Germinal center (tissue), 1 donor: ENCODE measurements at places on chromosomes 3 and 15.

DNA sequence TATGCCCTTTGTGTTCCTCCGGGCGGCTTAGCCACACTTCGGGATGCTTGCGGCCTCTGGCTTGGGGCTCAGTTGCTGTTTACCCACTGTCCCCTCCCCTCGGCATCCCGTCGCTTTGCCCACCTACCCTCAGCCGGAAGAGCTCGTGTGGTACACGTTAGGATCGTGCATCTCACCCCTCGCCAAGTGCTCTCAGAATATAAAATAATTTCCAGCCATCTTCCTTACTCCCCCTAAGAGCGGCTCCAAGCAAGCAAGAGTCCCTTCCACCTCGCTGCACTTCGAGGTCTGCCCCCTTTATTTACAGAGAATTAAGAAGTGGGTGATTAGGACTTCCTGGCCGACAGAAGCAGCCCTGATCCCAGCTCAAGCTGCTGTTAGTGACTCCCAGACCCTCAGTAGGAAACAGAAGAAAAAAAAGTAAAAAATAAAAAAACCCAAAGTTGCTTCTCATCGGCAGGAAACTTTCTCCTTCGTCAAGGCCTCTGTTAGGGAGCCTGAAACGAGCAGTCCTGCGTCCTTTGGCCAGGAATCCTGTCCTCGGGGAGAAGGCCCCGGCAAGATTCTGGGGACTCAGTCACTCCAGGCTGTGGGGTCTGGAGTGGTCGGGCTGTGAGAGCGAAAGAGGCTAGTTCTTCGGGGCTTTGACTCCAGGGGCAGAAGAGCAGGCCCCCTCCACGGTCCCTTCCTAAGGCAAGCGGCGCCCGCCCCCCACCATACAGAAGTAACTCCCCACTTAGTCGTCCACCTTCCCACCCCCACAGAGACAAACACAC is 3.0 kb downstream of the MEIS2 start:
- no peak for DNase-seq

GRCh38 chr15:93384886-93385285 is 295.9 kb upstream of the RGMA start:
- DNase-seq = no peak

- DNase-seq = no peak
Observed at GRCh38 chr15:74245342-74245931, 9.3 kb downstream of the CCDC33 start.

- DNase-seq = no peak
Observed at GRCh38 chr3:53137221-53137620, 7.0 kb upstream of the RFT1 start.

DNA sequence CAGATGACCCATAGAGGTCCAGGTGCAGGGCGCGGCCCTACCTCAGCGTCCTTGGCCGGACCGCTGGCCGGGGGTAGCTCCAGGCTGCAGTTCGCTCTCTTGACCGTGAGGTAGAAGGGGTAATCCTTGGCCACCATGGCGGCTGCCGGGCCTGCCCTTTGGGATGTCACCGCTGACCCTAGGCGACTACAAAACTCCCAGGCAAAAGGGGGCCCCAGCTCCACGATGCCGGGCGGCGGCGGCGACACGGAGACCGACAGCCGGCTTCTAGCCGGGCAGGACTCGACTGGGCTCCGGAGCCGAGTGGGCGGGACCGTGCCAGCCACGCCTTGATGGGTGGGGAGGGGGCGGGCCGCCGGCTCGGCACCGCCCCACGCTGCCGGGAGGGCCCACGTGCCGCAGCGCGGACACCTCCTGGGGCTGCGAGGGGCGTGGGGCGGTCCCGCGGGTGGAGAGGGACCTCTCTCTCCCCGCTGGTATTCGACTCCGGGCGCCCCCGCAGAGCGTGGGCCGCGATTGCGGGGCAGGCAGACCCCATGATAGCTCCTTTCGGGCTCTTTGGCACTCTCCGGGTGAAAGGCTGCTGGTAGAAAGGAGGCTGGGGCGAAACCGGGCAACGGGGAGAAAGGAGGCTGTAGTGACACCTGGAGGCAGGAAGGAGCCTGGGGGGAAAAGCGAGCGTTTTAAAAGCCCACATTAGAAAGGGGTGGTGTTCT is at the start of gene ARHGEF3:
TSS of gene ARHGEF3 (minus strand) at position 288 of the 716 bp plus-strand sequence. CDS start at position 137, 151 bp downstream.
- peak; percentile 94 for DNase-seq

- DNase-seq = no peak
Observed at GRCh38 chr15:39434163-39434562, 146.7 kb upstream of the THBS1 start.

GRCh38 chr3:61008153-61008997 is 242.9 kb downstream of the FHIT start:
- DNase-seq = no peak

DNA sequence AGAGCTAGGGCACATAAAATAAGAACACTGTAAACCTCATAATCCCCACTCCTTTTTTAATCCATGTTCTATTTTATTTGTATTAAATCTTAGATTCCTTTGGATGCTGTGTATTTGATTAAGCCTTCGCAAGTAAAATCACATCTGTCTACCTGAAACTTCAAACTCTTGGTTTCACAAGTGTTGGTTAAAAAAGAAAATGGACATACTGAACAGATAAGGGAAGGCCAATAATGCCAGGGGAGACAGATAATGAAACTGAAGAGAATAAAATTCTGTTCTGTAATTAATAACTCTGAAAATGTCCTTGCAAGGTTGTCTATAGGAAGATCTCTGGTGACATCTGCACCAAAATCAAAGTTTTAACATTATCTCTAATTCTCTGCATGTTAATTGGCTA is 114.2 kb downstream of the ULK4 start:
- no peak for DNase-seq

DNA sequence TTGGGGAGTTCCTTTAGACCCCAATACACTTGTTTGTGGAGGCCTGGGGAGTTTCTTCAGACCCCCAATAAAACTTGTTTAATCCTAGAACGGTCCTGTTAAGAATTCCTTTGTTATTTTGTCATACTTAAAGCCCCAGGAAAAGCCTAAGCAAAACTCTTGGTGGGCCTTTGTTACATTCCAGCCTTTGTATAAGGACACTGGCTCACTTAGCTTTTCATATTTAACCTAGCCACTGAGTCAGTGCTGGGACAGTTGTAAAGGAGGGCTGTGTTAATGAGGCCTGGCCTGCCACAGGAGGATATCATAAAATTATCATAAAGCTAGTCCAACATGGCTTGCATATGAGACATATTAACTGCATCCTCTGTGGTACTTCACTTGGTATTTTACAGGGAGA is 760.1 kb downstream of the ZNF385D start:
- no peak for DNase-seq

GRCh38 chr3:138854940-138855339 is 20.2 kb upstream of the PIK3CB start:
- DNase-seq = no peak

GRCh38 chr15:99682455-99682854 is 50.8 kb downstream of the LYSMD4 start:
- no peak for DNase-seq

- peak; percentile 31 for DNase-seq
Observed at GRCh38 chr3:187777331-187777941, 32.2 kb upstream of the BCL6 start.

- no peak for DNase-seq
Observed at GRCh38 chr3:70507486-70507885, 195.0 kb upstream of the MDFIC2 start.

- no peak for DNase-seq
Observed at GRCh38 chr3:37806505-37807200, 55.0 kb upstream of the CTDSPL start.

GRCh38 chr3:176734146-176734545 is 463.1 kb downstream of the TBL1XR1 start:
- no peak for DNase-seq

DNA sequence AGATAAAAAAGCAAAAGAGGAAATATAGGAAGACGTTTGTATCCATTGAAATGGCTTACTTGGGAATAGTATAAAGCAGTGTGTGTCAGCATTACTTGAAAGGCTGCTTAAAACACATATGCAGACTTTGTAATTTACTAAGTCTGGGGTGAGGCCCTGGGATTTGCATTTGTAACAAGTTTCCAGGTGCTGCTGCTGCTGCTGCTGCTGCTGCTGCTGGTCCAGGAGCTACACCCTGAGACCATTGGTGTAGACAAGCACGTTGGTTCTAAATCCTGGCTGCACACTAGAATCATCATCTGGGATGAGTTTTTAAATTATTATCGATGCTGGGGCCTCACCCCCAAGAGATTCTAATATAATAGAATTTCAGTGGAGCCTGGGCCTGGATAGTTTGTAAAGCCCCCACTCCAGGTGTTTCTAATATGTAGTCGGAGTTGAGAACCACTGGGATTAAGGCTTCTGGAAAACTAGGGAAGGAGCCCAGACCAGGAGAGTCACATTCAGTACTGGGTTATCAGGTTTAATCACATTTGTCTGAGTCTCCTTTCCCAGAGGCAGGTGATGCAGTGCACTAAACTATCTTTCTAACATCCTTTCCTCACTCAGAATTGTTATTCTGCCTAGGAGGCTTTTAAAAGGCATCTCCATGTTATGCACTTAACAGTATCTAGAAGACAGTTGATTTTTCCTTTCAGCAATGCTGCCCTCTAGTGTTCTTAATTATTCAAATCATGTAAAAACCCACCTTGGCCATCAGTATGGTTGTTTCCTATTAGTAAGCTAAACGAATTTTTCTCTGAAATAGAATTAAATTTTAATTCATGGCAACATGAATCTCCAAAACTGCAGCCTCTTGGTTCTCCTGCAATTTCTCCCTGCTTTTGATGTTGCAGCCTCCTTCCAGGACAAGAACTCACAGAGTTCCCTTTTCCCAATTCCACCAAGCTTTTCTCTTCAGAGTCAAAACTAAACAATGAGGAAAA is 45.4 kb downstream of the SSR3 start:
- DNase-seq = peak; percentile 53

- DNase-seq = no peak
Observed at GRCh38 chr15:90642464-90643300, 74.5 kb upstream of the BLM start.

GRCh38 chr3:138332472-138333073 is 2.9 kb upstream of the NME9 start:
- peak; percentile 42 for DNase-seq

- no peak for DNase-seq
Observed at GRCh38 chr15:75545064-75545463, 34.1 kb downstream of the PTPN9 start.

DNA sequence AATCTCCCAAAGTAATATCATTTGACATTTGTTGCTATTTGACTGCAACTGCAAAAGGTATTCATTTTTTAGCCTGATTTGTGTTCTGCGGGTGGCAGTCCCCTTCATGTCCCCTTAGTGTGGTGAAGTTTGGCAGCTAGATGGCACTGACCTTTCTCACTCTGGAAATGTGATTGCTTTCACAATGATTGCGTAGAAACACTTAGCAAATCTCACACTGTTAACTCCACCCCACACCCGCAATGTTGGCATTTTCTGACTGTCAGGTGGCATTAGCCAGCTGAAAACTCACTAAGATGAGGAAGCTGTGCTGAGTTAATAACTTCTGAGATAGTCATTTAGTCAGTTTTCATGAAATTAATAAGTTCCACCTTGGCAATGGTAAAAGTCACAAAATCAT is 76.9 kb downstream of the TRIM69 start:
- DNase-seq = no peak

DNA sequence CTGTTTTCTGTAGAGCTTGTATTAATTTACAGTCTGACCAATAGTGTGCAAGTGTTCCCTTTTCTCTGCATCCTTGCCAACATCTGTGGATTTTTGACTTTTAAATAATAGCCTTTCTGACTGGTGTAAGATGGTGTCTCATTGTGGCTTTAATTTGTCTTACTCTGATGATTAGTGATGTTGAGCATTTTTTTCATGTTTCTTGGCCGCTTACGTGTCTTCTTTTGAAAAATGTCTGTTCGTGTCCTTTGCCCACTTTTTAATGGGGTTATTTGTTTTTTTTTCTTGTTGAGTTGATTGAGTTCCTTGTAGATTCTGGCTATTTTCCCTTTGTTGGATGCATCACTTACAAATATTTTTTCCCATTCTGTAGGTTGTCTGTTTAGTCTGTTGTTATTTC is 7.6 kb upstream of the ACOX2 start:
- DNase-seq = no peak

GRCh38 chr15:71294251-71294910 is 179.1 kb downstream of the THSD4 start:
- DNase-seq = no peak

- DNase-seq = no peak
Observed at GRCh38 chr3:194554473-194555123, 67.8 kb upstream of the ATP13A3 start.

- no peak for DNase-seq
Observed at GRCh38 chr3:8647137-8647985, 2.8 kb upstream of the SSUH2 start.

DNA sequence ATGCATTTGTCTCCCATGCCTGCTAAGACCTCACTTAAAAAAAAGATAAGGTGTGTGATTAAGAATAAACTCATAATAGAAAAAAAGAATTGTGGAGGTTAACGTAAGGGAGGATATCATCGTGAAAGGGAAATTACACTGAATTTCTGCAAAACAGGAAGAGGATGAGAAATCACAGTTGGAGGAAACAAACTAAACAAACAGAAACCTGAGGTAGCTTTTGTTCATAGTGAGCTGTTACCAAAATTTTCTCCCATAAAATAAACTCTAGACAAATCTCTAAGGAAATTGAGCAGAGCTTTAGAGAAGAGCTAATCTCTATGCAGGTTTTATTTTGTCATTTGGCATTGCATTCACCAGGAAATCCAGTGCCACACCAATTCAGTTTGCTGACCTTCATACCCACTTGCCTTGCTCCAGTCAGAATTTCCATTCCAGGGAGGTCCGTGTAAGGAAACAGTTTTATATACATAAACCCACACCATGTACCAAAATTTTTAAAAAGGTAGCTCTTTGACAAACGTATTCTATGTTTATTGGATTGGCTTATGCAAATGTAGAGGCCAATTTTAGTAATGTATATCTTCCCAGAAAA is 231.2 kb downstream of the MBNL1 start:
- DNase-seq = no peak

- no peak for DNase-seq
Observed at GRCh38 chr3:53248161-53248560, 7.7 kb downstream of the TKT start.

- no peak for DNase-seq
Observed at GRCh38 chr3:109254770-109255169, 61.5 kb downstream of the DPPA2 start.

GRCh38 chr15:35557544-35557943 is 11.6 kb upstream of the DPH6 start:
- no peak for DNase-seq
